GM12891 (cell line): ENCODE measurements at places on chromosomes 13 and 19.
A peak's percentile ranks its signal among the peaks of the same experiment; 100 is the strongest.

DNA sequence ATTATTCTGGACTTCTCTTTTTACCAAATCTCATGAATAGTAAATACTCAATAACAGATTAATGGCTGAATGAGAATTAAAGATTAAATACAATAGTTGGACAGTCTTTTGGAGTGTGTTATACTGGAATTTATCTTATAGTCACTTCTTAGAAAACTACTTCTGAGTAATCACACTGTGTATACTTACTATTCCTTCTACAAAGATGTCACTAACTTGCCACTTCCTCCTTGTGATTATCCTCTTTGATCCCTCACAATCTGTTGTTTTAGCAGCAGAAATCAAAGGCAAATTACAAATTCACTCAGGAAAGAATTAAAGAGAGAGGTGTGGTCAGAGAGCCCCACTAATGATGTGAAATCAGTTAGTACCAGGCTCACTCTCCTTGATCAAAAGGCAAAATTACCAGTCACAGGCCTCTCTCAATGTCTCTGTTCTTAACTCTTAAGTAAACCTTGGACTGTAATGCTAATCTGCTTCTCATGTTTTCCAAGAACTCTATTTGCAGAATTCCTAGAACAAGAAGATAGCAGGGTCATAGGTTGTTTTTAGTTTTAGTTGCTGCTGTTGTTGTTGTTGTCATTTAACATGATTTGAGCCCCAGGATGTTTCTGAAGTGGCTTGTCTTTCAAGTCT lies 37.3 kb upstream of the FNDC3A start:
- DNase-seq, result no peak

- no peak for DNase-seq
Measured at GRCh38 chr13:79121286-79121685, 284.8 kb downstream of the RBM26 start.

DNA sequence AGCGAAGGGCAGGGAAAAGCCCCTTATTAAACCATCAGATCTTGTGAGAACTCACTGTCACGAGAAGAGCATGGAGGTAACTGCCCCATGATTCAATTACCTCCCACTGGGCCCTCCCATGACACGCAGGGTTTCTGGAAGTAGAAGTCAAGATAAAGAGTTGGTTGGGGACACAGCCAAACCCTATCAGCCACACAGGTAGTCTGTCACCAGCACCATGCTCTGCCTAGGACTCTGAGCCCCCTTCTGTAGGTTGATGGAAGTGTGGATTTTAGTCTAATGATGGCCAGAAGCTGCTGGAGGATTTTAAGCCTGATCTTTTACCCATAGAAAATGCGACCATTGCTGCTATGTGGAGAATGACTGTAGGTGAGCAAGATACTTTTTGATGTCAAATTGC lies 60.8 kb downstream of the ARHGEF7 start:
- DNase-seq, result no peak

DNA sequence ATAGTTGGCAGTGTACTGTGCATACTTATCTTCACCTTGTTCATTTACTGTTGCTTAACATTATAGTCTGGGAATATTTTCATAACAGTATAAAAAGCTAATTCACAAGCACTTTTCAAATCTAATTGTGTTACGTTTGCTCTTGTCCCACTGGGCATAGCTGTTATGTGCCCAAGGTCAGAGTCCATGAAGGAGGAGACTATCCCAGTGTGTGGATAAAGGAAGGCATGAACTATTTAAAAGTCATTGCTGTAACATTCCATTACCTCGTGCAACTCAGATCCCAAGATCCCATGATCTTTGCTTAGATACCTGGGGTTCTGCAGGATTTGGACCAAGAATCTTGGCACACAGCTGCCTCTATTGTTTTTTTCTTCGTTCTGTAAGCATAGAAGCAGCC lies 35.1 kb upstream of the RFXAP start:
- DNase-seq, result no peak

DNA sequence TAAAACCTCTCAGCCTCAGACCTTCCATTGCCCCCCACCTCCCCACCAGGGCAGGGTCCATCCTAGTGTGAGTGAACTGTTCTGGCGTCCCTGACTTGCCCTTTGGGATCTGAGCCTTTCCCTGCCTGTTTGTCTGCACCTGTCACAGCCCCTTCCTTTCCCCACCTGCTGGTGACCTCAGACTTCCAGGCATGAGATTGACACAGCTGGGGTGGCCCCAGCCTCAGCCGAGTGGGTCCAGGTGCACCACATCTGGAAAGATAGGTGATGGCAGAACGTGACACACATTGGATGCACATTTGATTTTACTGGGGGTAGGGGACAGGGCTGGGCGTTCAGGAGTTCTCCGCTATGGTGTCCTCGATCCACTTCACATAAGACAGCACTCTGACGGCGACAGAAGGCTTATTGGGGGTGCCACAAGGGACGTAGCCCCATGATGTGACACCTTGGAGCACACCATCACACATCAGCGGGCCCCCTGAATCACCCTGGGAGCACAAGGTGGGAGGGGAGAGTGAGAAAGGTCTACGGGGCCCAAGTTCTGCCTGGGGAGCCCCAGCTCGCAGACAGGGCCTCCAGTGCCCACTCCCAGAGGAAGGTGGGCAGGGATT lies 4.6 kb downstream of the KLK1 start:
- no peak for DNase-seq

GRCh38 chr13:36163286-36163685 lies 32.1 kb upstream of the DCLK1 start:
- no peak for DNase-seq

GRCh38 chr19:5396096-5396939 lies 55.7 kb upstream of the PTPRS start:
- no peak for DNase-seq

DNA sequence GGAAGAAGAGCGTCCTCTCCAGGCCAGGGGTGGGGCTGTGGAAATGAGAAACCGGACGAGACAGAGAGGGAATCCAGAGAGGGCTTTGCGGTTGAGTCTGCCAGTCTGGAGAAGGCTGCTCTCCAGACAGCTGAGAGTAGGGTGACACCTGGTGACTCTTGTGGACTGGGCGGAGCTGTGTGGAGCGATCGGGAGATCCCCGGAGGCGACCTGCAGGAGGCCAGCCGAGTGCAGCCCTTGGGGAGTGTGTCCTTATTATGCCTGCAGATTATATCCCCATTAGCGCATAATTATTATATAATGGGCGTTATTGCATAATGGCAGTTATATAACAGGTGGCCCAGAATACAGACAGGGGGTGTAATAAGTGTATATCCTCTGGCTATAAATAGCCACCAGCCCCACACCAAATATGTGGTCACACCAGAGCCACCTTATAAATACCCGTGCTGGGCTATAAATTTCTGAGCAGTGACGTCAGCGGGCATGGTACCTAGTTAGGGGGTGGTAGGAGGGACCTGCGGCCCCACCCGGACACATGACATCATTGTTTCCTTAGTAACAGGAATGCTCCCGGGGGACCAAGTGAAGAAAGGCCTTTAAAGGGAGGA lies 41.2 kb downstream of the NFIX start:
- DNase-seq, result no peak

GRCh38 chr19:19531951-19532805 lies 3.5 kb downstream of the YJEFN3 start:
- peak; percentile 87 for DNase-seq

DNA sequence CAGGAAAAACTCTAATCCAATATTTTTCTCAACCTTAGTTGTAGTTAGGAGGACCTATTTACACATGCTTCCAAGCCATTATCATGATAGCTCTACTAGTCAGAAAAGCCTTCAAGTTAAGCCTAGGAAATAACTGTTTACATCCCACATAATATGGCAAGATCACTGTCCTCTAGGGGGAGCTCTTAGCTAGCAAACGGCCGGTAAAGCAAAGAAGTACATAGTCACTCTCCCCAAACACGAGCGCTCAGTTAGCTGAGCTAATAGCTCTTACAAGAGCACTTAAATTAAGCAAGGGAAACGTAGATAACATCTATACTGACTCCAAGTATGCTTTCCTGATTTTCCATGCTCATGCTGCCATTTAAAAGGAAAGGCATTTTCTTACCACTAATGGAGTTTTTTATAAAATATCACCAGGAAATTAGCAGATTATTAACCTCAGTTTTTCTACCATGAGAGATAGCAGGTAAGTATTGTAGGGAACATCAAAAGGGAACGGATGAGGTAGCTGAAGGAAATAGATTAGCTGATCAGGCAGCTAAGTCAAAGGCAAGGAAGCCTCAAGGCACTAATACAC lies 100.6 kb upstream of the PABPC3 start:
- DNase-seq, result peak; percentile 53
